ENCODE measurements at places on chromosomes 6 and 20. TPM values are rescaled to one million over a fixed set of nuclear protein-coding genes. Genes with fewer than 3 reads are reported as not detected.

Gene PAX1
- not detected for total RNA-seq

Gene HSPA12B
- not detected for total RNA-seq

Gene BMP7
- not detected for total RNA-seq

Gene IRAK1BP1
- 3.0 TPM for total RNA-seq

GRCh38 chr20:10603378-10603777, 70.4 kb downstream of the JAG1 start:
- no peak for DNase-seq

- no peak for DNase-seq
Observed at GRCh38 chr20:23366384-23366783, 4.4 kb downstream of the GZF1 start.

GRCh38 chr6:140320081-140321080, 945.9 kb upstream of the CITED2 start:
- DNase-seq: no peak

DNA sequence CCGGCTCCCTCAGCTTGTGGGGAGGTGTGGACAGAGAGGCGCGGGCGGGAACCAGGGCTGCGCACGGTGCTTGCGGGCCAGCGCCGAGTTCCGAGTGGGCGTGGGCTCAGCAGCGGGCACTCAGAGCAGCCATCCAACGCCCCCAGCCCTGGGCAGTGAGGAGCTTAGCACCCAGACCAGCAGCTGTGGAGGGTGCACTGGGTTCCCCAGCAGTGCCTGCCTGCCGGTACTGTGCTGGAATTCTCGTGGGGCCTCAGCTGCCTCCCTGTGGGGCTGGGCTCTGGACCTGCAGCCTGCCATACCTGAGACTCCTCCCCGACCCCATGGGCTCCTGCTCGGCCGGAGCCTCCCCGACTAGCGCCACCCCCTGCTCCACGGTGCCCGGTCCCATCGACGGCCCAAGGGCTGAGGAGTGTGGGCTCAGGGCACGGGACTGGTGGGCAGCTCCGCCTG, 92.7 kb downstream of the MANEA start:
- DNase-seq: no peak

DNA sequence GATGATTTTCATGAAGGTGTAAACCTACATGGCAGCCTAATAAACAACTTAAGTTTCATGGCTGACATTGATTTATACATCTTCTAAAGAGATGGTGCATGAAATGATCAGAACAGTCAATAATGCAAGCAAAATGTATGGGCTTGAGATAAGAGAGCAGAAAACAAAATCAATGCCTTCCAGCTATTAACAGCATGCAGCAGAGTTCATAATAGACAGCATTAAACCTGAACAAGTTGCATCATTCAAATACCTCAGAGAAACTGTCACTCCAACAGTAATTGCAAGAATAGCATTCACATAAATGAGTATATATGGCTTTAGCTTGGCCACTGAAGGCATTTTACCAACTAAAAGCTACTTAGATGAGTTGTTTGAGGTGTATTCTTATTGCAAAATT, 319.6 kb upstream of the ARID1B start:
- DNase-seq: no peak

DNA sequence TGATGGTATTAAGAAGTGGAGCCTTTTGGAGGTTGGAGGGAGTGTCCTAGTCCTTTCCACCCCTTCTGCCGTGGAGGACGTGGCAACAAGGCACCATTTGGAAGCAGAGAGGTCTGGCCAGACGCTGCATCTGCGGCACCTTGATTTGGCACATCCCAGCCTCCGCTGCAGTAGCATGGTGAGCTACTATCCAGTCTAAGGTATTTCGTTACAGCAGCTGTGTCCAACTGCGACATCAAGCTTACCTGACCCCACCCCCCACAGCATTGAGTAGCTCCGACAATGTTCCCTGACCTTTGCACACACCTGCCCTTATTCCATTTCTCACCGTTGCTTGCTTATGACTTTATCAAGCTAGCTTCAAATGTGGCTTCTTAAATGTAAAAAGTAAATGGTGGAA, 29.8 kb upstream of the SYNJ2 start:
- DNase-seq: no peak

DNA sequence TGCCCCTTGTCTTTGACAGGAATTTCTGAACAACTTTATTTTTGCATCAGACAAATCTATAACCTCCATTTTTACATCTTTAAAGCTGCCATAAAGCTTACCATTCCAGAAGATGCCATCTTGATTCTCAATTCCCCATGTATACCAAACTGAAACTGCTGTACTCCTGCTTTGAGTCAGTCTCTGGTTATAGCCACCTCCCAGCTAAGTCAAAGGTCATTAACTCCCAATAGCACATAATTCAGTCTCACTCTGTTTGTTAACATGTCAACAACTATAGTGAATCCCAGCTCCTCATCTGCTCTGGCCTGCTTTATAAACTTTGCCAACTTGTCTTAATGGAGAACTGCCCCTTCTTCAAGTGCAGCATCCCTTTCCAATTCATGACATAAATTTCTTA, 343.6 kb downstream of the FRK start:
- DNase-seq: no peak
